Subcutaneous adipose tissue (tissue), 4 donors: ENCODE measurements at places on chromosomes 5 and 9. TPM values are rescaled to one million over a fixed set of nuclear protein-coding genes. Genes with fewer than 3 reads are reported as not detected.

KCTD16 gene
- under 0.01 TPM for total RNA-seq

MYMK gene
- not detected for total RNA-seq

TMEM252 gene
- total RNA-seq: not detected

PCDHGB3 gene
- total RNA-seq: 4.4 TPM

PLCXD3 gene
- 7.3 TPM for total RNA-seq

NHP2 gene
- total RNA-seq: 122 TPM

PAX5 gene
- total RNA-seq: under 0.01 TPM

SLC1A1 gene
- total RNA-seq: 7.5 TPM

INSL6 gene
- not detected for total RNA-seq
